ENCODE measurements at places on chromosomes 4 and X.

DNA sequence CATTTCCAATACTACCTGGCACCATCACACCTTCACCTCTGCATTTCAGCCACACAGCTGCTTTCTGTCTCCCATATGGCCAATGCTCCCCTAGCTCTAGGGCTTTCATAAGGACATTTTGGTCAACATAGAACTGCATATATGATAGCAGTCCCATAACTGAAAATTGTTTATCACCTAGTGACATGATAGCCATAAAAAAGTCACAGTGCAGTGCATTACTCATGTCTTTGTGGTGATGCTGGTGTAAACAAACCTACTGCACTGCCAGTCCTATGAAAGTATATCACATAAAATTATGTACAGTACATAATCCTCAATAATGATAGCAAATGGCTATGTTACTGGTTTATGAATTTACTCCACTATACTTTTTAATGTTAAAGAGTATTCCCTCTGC lies 221.0 kb downstream of the NAF1 start:
- DNase-seq, result no peak

DNA sequence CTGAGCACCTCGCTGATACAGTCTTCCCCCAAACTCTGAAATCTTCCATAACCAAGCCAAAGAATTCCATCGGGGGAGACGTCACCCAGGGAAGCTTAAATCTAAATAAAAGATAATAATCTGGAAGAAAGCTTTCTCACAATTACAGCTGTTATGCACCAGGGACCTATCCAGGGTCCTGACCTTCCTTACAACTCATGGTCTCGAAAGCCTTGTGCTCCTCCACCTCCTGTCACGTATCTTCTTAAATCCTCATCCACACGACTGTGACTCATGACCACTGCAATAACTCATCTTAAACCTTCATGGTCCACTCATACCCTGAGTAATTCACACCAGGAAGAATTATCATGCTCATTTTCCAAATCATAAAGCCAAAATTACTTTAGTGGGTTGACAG lies 166.8 kb upstream of the FRG1 start:
- DNase-seq, result no peak

DNA sequence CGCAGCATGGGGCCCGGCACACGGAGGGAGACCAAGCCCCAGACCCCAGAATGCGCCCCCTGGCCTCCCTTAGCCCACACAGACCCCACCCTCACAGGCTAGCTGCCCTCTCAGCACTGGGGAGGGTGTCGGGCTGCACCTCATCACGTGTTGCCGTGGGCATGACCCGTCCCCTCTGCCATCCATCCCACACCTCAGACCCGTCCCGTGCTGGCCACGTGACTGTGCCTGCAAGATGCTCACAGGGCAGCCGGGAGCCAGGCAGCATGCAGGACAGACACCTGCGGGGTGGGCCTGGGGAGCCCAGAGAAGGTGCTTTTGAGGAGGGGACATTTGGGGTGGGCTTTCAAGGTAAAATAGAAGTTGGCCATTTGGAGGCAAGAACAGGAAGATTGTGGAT lies 4.8 kb downstream of the MSANTD1 start:
- DNase-seq, result no peak

- no peak for DNase-seq
Measured at GRCh38 chr4:104728380-104729122, 233.9 kb upstream of the CXXC4 start.

- no peak for DNase-seq
Measured at GRCh38 chr4:100870940-100871772, 353.3 kb upstream of the EMCN start.

DNA sequence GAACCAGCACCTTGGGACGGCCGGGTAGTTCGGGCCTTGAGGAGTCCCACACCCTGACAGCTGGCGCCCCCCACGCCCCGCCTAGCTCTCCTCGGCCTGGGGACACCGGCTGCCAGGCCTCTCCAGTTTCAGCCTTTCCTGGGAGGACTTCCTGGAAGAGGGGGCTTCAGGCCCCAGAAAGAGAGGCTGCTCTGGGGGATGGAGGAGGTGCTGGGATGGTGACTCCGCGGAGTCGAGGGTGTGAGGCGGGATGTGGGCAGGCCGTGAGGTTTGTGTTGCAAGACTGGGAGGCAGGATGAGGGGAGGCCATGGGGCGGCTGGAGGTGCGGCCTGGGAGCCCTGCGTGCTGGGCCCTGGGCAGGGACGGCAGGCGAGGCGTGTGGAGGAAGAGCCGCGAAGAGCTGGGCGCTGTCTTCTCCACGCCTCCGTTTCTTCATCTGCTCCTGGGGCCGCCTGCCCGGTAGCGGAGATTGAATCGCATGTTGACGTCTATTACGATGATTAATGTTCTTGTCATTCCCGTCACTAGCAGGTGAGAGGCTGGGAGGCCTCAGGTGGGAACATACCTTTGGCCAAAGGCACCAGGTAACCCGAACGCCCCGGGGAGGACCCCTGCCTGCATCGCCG lies 918 bp upstream of the FGFRL1 start:
- peak; percentile 38 for DNase-seq

DNA sequence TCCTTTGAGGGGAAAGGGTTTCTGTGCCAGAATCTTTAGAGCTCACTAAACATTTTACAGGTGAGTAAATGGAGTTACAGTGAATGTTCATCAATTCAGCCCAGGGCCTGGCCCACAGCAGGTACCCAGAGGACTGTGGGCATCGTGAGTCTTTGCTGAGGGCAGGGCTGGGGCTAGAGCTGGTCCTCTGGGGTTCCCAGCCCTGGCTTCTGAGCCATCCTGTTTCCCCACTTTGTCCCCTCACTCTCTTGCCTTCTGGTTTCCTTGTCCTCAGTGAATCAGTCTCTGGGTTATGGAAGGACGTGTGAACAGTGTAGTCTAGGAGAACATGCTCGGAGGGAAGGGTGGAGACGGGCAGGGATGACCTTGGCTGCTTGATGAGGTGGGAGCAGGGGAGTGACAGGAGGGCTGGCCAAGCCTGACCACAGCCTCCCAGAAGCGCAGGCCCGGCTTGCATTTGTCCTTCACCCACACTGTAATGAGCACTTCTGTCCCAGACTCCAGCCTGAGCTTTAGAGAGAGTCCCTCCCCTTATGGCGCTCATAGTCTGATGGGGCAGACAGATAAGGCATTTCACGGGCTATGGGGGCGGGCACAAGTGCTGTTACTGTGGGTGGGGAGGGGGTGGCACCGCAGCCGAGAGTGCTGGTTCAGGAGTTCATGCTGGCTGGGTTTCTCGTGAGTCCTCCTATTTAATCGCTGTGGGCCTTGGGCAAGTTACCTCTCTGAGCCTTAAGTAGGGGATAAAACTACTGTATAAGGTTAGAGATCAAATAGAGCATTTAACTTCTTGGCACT lies 17.3 kb downstream of the TBC1D14 start:
- DNase-seq, result no peak

DNA sequence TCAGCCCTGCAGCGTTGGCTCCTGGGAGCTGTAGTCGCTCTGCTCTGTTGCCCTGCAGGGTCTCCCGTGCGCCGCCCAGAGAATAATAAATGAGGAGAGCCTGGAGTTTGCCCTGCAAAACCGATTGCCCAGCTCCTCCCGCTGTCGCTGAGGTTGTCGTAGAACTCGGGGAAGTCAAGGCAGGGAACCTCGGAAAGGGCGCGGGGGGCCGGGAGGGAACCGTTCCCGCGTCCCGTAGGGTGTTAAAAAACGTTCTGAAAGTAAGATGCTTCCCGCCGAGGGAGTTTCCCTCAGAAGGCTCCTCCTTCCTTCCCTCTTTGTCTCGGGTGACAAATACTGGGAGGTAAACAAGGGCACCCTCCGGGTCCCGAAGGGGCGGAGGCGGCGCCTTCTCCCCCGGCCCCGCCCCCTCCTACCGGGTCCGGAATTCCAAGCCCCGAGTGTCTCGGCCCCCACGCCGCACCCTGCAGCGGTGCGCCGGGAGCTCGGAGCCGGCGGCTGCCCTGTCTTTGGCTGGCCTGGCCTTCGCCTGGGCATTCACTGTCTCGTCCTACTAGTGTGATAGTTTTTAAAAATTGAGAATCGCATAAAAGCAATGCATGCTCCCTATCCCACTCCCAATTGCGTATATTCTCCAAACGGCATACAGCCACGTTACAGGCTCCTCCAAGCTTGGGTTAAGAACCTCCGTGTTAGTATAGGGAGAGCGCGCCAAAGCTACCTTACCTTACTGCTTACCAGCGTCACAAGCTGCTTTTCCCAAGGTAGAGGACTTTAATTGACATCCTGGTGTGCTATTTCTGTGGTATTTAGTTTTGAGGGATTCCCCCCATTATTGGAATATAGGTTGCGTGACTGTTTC lies 964 bp upstream of the HMGB2 start:
- peak; percentile 7 for DNase-seq

DNA sequence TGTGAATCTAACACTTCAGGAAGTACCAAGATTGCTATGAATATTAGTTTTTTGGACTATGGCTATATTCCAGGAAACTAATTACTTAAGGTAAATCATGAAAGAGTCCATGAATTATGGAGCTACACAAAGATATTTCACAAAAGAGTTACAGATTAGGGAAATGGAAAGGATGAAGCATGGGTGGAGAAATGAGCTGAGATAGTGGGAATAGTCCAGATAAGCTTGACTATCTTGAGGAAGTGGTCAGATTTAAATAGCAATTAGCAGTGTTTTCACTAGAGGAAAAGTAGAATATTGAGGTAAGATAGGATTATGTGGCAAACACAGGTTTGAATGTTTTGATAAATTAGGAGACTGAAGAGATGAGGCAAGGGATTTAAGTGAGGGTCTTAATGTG lies 42.1 kb upstream of the C1GALT1C1 start:
- no peak for DNase-seq

- no peak for DNase-seq
Measured at GRCh38 chr4:151437505-151437904, 28.5 kb downstream of the FHIP1A start.

GRCh38 chr4:120977435-120977997 lies 55.0 kb upstream of the PRDM5 start:
- no peak for DNase-seq

DNA sequence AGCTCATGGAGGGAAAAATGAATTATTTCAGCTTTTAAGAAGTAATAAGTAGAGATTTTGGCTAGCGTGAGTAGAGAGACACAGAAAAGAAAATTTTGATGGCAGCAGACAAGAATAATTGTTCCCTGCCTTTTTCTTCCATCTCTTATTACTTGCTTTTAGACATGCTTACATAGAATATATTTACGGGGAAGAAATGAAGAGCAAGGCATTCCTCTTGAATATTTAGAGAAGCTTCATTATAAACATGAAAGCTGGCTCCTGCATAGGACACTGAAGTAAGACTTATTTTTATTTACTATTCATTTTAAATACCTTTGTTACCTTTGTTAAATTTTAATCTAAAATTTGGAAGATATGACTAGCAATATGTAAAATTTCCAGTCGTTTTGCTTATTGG lies 32.2 kb downstream of the DCK start:
- no peak for DNase-seq

- no peak for DNase-seq
Measured at GRCh38 chr4:35539404-35540055, 704.8 kb downstream of the ARAP2 start.

- DNase-seq, result no peak
Measured at GRCh38 chr4:175127314-175127713, 209.2 kb downstream of the ADAM29 start.

GRCh38 chrX:118062048-118062789 lies 54.4 kb downstream of the KLHL13 start:
- DNase-seq, result no peak

DNA sequence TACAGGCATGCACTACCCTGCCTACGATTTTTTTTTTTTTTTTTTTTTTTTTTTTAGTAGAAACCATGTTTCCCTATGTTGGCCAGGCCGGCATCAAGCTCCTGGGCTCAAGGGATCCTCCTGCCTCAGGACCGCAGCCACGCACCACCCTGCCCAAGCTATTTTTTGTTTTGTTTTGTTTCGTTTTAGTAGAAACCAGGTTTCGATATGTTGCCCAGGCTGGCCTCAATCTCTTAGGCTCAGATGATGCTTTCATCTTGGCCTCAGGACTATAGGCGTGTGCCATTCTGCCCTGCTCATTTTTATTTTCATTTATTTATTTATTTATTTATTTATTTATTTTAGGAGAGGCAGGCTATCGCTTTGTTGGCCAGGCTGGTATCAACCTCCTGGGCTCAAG lies 1.2 kb upstream of the SSX3 start:
- DNase-seq, result no peak

DNA sequence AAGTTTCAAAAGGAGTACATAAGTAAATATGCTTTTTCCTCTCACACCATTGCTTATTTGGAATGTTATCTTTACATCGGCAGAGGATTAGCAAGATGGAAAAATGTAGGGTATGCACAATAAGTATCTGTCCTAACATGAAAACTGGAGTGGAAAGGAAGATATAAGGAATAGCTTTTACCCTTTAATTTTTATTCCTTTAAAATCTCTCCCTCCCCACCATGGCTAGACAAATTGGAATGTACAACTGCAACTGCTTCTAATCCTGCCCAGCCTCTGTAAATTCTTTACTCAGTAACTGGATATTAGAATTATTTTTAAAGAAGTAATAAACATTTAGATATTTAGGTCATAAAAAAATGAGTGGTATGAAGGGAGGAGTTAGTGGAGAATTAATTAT lies 171.5 kb downstream of the PCDH18 start:
- no peak for DNase-seq

DNA sequence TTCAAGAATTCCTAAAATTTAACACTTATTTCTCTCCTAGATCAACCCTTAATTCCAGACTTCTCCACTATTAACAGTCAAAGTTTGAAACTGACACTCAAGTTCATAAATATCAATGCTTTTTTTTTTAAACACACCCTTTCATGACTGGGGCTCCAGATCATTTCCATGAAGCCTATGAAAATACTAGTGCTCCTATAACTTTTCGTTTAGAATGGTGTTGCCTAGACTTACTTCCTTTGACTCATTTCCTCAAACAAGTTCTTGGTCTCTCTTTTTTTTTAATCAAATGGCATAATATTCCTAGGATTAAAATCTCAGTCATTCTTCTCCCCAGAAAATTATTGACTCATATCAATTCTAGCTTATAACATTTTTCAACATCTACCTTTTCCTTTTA lies 13.1 kb downstream of the ZMAT1 start:
- DNase-seq, result no peak

GRCh38 chr4:106426069-106426468 lies 57.5 kb upstream of the GIMD1 start:
- DNase-seq, result no peak
